ENCODE measurements at places on chromosomes 7 and 10.

- DNase-seq, result no peak
Observed at GRCh38 chr10:77479586-77479985, 158.0 kb downstream of the KCNMA1 start.

GRCh38 chr10:70561558-70561957 is 41.0 kb downstream of the PRF1 start:
- DNase-seq, result no peak

DNA sequence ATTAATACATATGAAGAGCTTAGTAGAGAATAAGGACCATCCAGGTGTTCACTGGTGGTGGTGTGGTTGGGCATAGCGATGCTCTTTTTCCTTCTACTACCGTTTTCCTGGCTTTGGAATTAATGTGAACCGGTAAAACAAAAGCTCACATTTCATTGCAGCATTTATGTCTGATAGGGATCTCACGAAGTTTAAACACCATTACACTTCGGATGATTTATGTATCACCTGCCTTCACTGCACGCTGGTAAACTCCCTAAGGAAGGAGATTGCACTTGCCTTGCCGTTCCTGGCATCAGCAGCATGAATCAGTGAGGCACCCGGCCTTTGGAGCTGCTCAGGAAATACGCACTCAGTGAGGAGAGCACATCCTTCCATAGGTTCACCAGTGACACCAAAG is 47.5 kb downstream of the WIPF3 start:
- DNase-seq, result no peak

DNA sequence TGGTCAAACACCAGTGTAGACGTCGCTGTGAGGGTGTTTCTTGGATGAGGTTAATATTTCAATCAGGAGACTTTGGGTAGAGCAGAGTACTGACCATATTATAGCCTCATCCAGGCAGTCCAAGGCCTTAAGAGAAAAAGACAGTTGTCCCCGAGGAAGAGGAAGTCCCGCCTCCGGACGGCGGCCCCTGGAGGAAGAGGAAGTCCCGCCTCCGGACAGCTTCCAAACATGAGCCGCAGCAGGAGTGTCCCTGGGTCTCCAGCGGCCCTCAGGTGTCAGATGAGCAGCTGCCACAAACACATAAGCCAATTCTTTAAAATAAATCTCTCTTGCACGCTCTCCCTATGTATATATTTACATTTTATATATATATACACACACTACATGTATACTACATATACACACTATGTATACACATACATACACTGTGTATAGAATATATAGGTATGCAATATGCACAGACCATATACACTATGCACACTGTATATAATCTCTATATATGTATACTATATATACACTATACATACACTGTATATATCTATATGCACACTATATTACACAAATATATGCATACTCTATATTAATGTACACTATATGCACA is 37.5 kb downstream of the PWWP2B start:
- DNase-seq, result no peak

DNA sequence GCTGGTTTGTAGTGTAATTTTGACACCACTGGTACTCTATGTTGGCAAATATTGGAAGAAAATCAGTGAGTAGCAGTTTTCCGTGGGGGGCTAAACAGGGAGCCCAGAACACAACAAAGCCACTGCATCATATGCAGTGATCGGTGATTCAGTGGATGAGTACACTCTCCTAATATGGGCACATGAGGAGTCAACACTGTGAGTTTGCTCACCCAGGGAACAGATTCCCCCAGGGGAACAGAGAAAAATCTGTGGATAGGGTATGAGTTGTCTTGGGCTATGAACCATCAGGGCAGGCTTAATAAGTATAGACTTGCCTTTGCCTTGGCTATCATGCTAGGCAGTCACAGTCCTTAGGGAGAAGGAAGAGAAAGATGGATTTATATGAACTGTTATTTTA is 227.7 kb upstream of the SEMA3E start:
- no peak for DNase-seq

GRCh38 chr7:1274876-1275375 is 42.3 kb downstream of the UNCX start:
- DNase-seq, result no peak

GRCh38 chr7:157669768-157670351 is 333.1 kb downstream of the DNAJB6 start:
- DNase-seq, result no peak
